ENCODE measurements at places on chromosomes 6 and 20. TPM values are rescaled to one million over a fixed set of nuclear protein-coding genes. Genes with fewer than 3 reads are reported as not detected.

Gene LY86
- not detected for total RNA-seq

- peak; percentile 66 for DNase-seq
Observed at GRCh38 chr20:62755817-62756724, 40.2 kb upstream of the MRGBP start.

Gene SYCP2
- 0.74 TPM for total RNA-seq

DNA sequence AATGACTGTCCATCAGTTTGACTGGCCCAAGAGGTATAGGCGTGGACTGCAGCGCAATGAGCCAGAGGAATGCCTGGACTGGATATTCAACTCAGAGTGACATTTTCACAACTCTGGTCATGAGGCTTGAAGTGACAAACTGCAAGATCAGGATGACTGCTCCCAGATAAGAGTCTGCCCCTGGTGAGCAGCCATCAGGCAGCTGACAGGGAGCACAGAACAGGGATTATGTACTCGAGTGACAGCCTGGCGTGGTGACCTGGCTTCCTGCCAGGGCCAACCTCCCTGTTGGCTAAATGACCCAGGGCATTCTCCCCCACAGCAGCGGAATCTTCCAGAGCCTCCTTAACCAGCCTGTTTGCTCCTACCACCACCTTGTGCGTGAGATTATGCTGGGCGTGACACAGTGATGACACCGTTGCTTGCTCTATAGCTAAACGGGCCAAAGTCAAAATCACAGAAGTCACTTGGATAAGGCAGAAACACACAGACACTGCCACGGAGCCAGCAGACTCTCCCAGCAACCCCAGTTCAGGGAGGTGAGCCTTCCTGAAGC lies 209.1 kb upstream of the JARID2 start:
- DNase-seq, result no peak

DNA sequence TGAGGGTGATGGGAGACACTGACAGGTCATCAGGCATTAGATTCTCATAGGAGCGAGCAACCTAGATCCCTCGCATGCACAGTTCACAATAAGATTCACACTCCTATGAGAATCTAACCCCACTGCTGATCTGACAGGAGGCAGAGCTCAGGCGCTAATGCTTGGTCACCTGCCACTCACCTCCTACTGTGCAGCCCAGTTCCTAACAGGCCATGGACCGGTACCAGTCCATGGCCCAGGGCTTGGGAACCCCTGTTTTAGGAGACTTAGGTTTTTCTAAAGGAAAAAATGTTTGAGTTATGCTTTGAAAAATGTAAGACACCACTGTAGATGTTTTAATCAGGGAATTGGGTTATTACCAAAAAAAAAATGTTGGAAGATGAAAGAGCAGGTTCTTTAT lies 6.7 kb downstream of the HLA-E start:
- no peak for DNase-seq

Gene SPDEF
- not detected for total RNA-seq

DNA sequence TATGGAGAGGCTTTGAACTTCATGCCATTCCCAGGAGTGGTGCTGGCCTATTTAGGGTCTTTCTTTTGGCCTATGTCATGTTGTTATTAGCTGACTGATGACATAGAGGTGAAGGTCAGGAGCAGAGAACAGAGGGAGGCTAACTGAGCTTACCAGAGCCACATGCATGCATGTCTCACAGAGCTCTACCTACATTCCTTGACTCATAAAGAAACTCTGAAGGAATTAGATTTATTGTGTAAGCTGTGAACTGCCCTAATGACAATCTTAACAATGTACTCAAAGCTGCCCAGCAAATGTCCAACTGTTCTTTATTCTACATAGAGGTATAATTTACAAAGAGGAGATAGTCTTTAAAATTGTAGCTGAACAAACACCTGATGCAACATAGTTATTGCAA lies 192.7 kb upstream of the CNR1 start:
- DNase-seq, result peak; percentile 40

GRCh38 chr6:89098461-89098860 lies 17.9 kb downstream of the PNRC1 start:
- DNase-seq, result no peak

Gene WFDC10B
- total RNA-seq, result not detected

GRCh38 chr6:166705069-166705468 lies 78.0 kb upstream of the RPS6KA2 start:
- DNase-seq, result peak; percentile 8

DNA sequence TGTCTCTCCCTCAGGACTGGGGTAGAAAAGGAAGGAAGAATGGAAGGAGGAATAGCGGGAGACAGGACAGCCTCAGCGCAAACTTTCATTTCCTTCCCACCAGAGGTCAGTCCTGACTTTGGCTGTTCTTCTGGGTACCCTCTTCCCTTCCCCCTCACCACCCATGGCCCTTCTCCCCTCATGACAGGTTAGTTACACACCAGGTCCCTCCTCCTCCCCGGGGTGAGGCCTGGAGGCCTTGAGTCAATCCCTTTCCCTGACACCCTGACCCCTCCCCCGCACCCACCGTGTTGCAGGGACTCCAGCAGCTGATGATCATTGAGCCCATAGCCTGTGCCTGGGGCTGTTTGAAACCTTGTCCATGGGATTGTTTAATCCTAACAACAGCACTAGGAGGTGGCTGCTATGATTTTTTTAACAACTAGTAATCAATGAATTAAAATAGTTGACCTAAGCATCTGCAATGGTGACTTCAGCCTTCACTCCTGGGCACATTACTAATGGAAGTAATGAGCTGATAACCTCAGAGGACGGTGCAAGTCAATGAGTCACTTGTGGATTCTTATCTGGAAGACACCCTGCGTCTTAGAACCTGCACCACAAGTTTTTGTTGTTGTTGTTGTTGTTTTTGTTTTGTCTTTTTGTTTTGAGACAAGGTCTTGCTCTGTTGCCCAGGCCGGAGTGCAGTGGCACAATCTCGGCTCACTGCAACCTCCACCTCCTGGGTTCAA lies 46.6 kb upstream of the CCDC167 start:
- DNase-seq, result no peak

Gene TSPO2
- total RNA-seq, result not detected

DNA sequence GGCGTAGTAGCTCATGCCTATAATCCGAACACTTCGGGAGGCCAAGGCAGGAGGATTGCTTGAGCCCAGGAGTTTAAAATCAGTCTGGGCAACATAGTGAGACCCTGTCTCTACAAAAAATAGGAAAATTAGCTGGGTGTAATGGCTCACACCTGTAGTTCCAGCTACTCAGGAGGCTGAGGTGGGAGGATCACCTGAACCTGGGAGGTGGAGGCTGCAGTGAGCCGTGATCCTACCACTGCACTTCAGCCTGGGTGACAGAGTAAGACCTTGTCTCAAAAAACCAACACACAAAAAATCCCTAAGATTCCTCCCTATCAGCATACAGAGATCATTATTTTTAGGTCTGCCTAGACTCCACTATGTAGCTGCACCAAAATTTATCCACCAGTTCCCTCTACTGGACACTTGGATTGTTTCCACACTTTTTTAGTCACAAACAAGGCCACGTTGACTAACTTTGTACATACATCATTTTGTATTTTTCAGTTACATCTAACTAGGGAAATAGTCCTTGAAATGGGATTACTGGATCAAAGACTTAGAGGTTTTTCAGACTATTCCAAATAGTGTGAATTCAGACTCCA lies 3.6 kb upstream of the PHF1 start:
- DNase-seq, result peak; percentile 79

Gene BTNL2
- total RNA-seq, result not detected

GRCh38 chr6:107488875-107489635 lies 862 bp upstream of the SOBP start:
- peak; percentile 33 for DNase-seq

DNA sequence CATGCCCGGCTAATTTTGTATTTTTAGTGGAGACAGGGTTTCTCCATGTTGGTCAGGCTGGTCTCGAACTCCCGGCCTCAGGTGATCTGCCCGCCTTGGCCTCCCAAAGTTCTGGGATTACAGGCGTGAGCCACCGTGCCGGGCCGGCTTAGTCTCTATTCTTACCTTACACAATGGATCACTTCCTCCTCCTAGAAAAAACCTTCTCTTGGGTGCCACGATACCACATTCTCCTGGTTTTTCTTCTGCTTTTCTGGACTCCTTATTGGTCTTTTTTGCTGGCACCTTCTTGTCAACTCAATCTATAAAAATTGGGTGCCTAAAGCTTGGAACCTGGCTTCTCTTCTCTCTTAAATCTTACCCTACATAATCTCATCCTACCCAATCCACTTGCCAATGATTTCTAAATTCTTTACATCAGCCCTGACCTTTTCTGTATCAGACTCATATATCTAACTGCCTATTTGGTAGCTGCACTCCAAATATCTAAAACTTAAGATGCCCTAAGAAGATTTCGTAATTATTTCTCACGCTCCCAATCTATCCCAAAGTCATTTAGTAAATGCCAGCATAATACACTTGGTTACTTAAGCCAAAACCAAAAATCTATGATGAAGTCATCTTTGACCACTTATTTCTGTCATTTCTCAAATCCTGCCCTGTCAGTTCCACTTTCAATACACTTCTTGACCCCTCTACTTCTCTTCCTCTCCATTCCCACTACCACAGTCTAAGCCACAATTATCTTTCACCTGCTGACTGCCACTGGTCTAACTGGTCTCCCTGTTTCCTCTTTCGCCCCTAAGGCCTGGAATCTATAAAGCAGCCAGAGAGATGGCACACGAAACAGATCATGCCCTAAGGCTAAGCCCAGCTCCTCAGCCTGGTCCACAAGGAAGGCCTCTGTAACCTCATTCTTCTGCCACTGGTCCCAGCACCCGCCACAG lies 43.2 kb downstream of the ELMO2 start:
- DNase-seq, result no peak

GRCh38 chr20:24493181-24493580 lies 23.8 kb downstream of the SYNDIG1 start:
- DNase-seq, result no peak

Gene OR12D2
- not detected for total RNA-seq

- DNase-seq, result no peak
Observed at GRCh38 chr6:54876365-54876764, 29.8 kb downstream of the FAM83B start.

Gene OOEP
- total RNA-seq, result not detected

DNA sequence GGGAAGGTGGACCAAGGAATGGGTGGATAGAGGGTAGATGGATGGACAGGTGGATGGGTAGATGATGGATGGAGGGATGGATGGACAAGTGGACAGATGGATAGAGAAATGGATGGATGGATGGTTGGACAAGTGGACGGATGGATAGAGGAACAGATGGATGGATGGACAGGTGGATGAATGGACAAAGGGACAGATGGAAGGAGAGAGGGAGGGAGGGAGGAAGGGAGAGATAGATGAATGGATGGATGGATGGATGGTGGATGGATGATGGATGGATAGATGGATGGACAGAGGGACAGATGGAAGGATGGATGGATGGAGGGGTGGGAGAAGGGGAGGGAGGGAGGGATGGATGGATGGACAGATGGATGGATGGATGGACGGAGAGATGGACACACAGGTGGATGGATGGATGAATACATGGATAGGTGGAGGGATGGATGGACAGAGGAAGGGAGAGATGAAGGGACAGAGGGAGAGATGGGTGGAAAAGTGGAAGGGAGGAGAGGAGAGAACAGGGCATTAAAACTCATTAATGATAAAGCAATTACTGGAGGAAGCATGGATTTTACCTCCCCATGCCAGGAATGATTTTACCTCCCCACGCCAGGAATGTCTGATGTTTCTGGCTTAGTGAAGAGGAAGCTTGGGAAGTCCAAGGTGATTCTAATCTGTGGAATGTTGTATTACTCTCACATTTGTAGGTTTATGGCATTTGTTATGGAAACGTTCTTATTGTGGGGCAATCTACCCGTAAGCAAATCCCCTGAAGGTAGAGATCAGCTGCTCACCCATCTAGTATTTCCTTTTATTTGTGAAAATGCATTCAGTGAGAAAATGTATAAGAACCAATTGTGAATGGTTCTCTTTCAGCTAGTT lies 383.3 kb downstream of the TAF4 start:
- DNase-seq, result no peak

Gene WFDC12
- total RNA-seq, result not detected

Gene ADGRF5
- 15.9 TPM for total RNA-seq

GRCh38 chr20:48329676-48330664 lies 497.8 kb downstream of the PREX1 start:
- peak; percentile 36 for DNase-seq

DNA sequence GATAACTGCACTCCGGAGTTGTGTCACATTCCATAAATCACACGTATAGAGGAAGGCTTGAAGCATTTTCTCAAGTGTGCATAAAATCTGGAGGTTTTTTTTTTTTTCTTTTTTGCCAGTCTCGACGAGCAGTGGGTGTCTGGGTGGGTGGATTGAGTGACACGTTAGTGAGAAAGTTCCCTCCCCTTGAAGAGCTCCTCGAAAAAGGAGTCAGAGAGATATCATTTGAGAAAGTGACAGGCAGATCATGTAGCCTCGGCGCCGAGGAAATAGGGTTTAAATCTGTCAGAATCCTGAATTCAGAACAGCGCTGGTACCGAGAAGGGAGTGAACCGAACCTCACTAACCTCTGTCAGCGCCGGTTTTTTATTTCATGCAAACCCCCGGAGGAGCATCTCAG lies 269.5 kb upstream of the ARID1B start:
- no peak for DNase-seq

Gene TRIM15
- not detected for total RNA-seq

- DNase-seq, result no peak
Observed at GRCh38 chr20:9594284-9594875, 80.0 kb downstream of the LAMP5 start.

Gene TCP11
- total RNA-seq, result not detected

DNA sequence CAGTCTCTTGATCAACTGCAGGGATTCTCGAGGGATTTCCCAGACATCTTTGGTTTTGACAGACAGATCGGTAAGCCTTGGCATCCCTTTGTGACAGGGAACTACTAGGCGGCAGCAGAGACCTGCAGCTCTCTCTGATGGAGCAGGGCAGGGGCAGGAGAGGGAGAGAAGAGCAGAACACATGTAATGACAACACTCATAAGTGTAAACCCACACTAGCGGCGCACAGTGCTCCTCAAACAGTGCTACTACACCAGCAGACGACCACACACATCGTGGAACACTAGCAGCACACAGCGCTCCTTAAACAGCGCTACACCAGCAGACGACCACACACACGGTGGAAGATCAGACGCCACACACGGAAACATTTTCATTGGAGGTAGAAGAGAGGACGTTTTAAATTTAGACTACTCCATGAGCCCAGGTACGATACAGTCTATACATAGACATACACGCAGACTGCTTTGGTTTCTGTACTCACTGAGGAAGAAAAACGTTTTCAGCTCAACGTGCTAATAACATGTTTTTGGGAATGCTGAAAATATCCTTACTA lies 94.5 kb upstream of the TRAF3IP2 start:
- DNase-seq, result no peak

Gene OGFRL1
- 21.6 TPM for total RNA-seq

DNA sequence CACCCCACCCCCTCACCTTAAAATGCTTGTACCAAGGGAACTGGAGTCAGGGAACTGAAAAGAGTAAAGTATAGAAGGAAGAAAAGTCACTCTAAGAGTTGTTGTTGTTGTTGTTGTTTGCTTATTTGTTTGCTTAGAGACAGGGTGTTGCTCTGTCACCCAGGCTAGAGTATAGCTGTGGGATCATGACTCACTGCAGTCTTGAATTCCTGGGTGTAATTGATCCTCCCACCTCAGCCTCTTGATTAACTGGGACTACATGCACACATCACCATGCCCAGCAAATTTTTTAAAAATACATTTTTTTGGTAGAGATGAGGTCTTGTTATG lies 681.6 kb upstream of the GJE1 start:
- no peak for DNase-seq

- no peak for DNase-seq
Observed at GRCh38 chr20:53738039-53738944, 144.7 kb upstream of the ZNF217 start.

Gene SIRPD
- not detected for total RNA-seq

All from fibroblast of the aortic adventitia (primary cell).